Suppressor macrophage treated with lipopolysaccharide for 1 hour (primary cell): ENCODE measurements at places on chromosomes 1 and 21.

DNA sequence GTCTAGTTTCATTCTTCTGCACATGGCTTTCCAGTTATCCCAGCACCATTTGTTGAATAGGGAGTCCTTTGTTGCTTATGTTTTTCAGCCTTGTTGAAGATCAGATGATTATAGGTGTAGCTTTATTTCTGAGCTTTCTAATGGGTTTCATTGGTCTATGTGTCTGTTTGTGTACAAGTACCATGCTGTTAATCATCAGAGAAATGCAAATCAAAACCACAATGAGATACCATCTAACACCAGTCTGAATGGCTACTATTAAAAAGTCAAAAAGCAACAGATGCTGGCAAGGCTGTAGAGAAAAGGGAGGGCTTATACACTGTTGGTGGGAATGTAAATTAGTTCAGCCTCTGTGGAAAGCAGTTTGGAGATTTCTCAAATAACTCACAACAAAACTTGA, 321.5 kb upstream of the PTBP2 start:
- DNase-seq, result no peak

DNA sequence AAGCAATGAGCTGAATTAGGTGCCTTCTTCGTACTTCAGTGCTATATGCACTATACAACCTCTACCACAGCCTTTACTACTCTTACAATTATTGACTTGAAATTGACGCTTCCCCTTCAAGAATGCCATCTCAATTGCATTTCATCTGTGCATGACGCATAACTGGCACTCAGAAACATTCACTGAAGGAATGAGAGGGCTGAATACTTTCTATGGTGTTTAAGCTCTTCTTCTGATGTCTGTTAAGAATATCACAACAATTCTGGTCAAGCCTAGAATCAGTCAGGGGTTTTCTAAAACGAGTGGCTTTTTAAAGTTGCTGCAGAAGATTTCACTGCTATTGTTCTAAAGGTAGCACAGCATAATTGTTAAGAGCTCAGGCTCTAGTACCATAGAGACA, 11.5 kb downstream of the DENND1B start:
- no peak for DNase-seq

GRCh38 chr1:150805899-150806298, 2.2 kb downstream of the CTSK start:
- DNase-seq, result no peak

- DNase-seq, result no peak
Observed at GRCh38 chr1:107401704-107402103, 260.9 kb downstream of the NTNG1 start.

- DNase-seq, result no peak
Observed at GRCh38 chr1:230750986-230751625, 3.9 kb downstream of the CAPN9 start.
